HFFc6 (cell line): ENCODE measurements at places on chromosomes 11 and 22. TPM values are rescaled to one million over a fixed set of nuclear protein-coding genes. Genes with fewer than 3 reads are reported as not detected.

Gene MRPL16
- total RNA-seq, result 48.8 to 56.2 TPM (median 53.3 TPM) in 3 replicates

Gene BBOX1
- 0.36 TPM in 1 of 3 replicates, not detected in the others for total RNA-seq

Gene RTCB
- 87.7 to 94.7 TPM (median 91.6 TPM) in 3 replicates for total RNA-seq

Gene SLN
- total RNA-seq, result not detected in 3 replicates

Gene KCNK4
- not detected in 3 replicates for total RNA-seq

Gene MOV10L1
- 0.30 to 0.54 TPM (median 0.33 TPM) in 3 replicates for total RNA-seq

Gene GGA1
- total RNA-seq, result 38.5 to 40.9 TPM (median 40.8 TPM) in 3 replicates

Gene RIBC2
- 1.2 to 2.7 TPM (median 2.6 TPM) in 3 replicates for total RNA-seq

Gene OTOG
- not detected in 3 replicates for total RNA-seq

Gene MS4A4A
- total RNA-seq, result not detected in 2 replicates

Gene POU2AF2
- not detected in 3 replicates for total RNA-seq

Gene SYT8
- total RNA-seq, result not detected in 3 replicates

Gene BAD
- 63.7 and 75.0 TPM in 2 replicates for total RNA-seq

Gene XKR3
- not detected in 3 replicates for total RNA-seq

Gene RAG2
- not detected in 3 replicates for total RNA-seq

Gene NFAM1
- total RNA-seq, result not detected in 2 replicates

Gene SEC14L6
- not detected in 3 replicates for total RNA-seq

Gene TMEM191B
- total RNA-seq, result 0.41 to 2.3 TPM (median 0.69 TPM) in 3 replicates

Gene TEX12
- not detected in 3 replicates for total RNA-seq

Gene ZFP91
- 56.3 to 69.1 TPM (median 63.9 TPM) in 3 replicates for total RNA-seq

Gene CRYBA4
- total RNA-seq, result not detected in 2 replicates

Gene NXPE4
- total RNA-seq, result not detected in 3 replicates

Gene SLC25A22
- 42.5 to 45.3 TPM (median 43.1 TPM) in 3 replicates for total RNA-seq

Gene LDLRAD3
- 6.5 to 9.1 TPM (median 6.5 TPM) in 3 replicates for total RNA-seq

Gene HORMAD2
- total RNA-seq, result not detected in 3 replicates
